ENCODE measurements at places on chromosomes 6 and 20. TPM values are rescaled to one million over a fixed set of nuclear protein-coding genes. Genes with fewer than 3 reads are reported as not detected.

Gene VGLL2
- 0.77 TPM for total RNA-seq

Gene KHDC1L
- total RNA-seq = not detected

Gene PKHD1
- 0.03 TPM for total RNA-seq

Gene ZFP57
- 1.0 TPM for total RNA-seq

Gene SLC26A8
- total RNA-seq = 0.97 TPM

Measured in endothelial cell (in vitro differentiated cells).